ENCODE measurements at places on chromosomes 2 and 18. TPM values are rescaled to one million over a fixed set of nuclear protein-coding genes. Genes with fewer than 3 reads are reported as not detected.

AKAIN1 gene
- total RNA-seq, result not detected

CNRIP1 gene
- not detected for total RNA-seq

LRP1B gene
- total RNA-seq, result 0.02 TPM

SLC5A7 gene
- not detected for total RNA-seq

CD226 gene
- total RNA-seq, result 128 TPM

REG3G gene
- total RNA-seq, result not detected

POMC gene
- 5.0 TPM for total RNA-seq

POLR1B gene
- 15.2 TPM for total RNA-seq

AQP4 gene
- not detected for total RNA-seq

LYPD6B gene
- total RNA-seq, result not detected

CHPF gene
- total RNA-seq, result 9.4 TPM

CHST9 gene
- total RNA-seq, result not detected

LYG1 gene
- total RNA-seq, result 1.8 TPM

CYS1 gene
- total RNA-seq, result not detected

KANSL1L gene
- total RNA-seq, result 3.4 TPM

OTOS gene
- total RNA-seq, result not detected

INO80B gene
- total RNA-seq, result 45.2 TPM

TFCP2L1 gene
- not detected for total RNA-seq

CLK1 gene
- 907 TPM for total RNA-seq

TUBA4B gene
- not detected for total RNA-seq

PSTPIP2 gene
- 13.1 TPM for total RNA-seq

NPHP1 gene
- 0.16 TPM for total RNA-seq

TACR1 gene
- not detected for total RNA-seq

ABCG5 gene
- total RNA-seq, result not detected

OXER1 gene
- total RNA-seq, result 0.25 TPM

TMEM169 gene
- total RNA-seq, result 2.2 TPM

DNAH6 gene
- 1.0 TPM for total RNA-seq

UGT1A8 gene
- total RNA-seq, result not detected

CKAP2L gene
- total RNA-seq, result 0.97 TPM

RNF152 gene
- total RNA-seq, result 0.18 TPM
